CD4-positive, alpha-beta T cell treated with Interleukin-4 for 4 hours (primary cell): ENCODE measurements at places on chromosomes 3 and 15.

- DNase-seq: no peak
Observed at GRCh38 chr3:127413318-127413673, 125.5 kb upstream of the PRR20G start.

DNA sequence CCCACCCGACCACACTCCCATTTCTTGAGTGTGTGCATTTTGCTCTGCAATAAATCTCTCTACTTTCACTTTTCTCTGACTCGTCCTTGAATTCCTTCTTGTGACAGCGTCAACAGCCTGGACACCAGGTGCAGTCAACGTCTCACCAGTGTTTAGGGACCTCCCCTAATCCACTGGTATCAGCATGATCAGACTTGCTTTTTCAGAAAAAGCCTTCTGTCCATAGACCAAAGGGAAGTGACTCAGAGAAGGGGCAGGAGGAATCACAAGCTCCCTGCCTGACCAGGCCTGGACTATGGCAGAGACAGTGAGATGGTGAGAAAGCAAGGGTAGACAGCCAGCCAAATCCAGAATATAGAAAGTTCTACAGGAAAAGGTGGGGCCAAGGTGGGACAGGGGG is 15.5 kb downstream of the CCR5 start:
- no peak for DNase-seq

GRCh38 chr3:26621906-26622620 is 509 bp upstream of the LRRC3B start:
- no peak for DNase-seq

DNA sequence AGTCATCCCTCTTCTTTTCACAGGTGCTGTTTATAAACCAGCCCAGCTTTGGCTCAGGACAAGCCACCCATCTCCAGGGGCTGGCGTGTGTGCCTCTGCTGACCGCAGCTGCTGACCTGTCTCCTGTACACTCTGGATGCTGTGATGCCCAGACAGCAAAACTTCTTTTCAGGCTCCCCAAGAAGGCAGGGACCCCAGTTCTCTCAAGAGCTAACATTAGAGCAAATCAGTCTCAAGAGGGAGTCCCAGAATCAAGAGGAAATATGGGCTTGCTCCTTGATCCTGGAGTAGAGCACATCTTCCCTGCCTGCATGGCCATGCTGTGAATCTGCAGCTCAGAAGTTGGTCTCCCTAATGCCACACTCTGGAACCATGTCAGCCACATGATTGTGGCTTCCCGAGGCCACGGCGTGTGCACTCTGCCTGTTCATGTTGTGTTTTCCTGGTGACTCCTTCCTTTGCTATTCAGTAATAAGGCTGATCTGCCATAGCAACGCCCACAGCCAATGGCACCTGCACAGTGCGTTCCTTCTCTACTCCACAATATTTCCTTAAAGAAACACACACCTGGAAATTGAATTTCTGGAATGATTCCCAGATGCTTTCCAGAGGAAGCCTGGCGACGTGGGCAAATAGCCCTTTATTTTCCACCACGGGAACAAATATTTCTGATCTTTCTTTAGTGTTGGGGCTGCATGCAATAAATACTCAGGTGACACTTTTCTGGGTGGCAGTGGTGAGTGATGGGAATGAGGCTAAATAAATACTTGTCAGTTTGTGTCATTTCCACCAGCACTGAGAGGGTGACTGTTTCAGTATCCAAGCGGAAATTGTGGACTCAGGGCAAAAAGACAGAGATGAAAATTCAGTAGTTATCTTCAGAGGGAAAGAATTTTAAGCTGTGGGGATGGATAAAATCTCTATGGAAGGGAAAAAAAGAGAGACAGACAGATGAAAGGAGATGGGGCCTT is 21.9 kb upstream of the THSD4 start:
- DNase-seq: no peak

- no peak for DNase-seq
Observed at GRCh38 chr15:96625256-96625655, 294.8 kb downstream of the NR2F2 start.

- no peak for DNase-seq
Observed at GRCh38 chr15:29698030-29698701, 124.1 kb downstream of the TJP1 start.

- DNase-seq: no peak
Observed at GRCh38 chr3:176274161-176274560, 923.1 kb downstream of the TBL1XR1 start.

- peak; percentile 72 for DNase-seq
Observed at GRCh38 chr3:13884851-13885703, 5.2 kb upstream of the WNT7A start.

DNA sequence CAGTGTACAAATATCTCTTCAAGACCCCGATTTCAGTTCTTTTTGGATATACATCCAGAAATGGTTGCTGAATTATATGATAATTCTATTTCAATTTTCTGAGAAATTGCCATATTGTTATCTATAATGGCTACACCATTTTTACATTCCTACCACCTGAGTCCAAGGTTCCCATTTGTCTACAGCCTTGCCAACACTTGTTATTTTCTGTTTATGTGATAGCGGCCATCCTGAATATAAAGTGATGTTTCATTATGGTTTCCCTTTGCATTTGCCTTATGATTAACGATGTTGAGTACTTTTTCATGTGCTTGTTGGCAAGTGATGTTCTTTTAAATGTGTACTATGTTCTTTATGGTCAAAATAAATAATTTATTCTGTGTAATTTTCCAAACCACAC is 8.5 kb downstream of the NR1I2 start:
- no peak for DNase-seq

DNA sequence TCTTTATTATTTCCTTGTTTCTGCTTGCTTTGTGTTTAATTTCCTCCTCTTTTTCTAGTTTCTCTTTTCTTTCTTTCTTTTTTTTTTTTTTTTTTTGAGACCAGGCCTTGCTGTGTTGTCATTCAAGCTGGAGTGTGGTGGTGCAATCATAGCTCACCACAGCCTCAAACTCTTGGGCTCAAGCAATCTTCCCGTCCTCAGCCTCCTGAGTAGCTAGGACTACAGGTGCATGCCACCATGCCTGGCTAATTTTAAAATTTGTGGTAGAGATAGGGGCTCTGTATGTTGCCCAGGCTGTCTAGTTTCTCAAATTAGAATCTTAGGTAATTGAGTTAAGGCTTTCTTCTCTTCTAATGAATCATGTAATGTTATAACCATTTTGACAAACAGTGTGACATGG is 22.4 kb downstream of the SLMAP start:
- no peak for DNase-seq
